ENCODE measurements at places on chromosomes 12 and 14.

- DNase-seq: no peak
These were observed 9.8 kb upstream of the SIX1 start for GRCh38 chr14:60658909-60659585.

DNA sequence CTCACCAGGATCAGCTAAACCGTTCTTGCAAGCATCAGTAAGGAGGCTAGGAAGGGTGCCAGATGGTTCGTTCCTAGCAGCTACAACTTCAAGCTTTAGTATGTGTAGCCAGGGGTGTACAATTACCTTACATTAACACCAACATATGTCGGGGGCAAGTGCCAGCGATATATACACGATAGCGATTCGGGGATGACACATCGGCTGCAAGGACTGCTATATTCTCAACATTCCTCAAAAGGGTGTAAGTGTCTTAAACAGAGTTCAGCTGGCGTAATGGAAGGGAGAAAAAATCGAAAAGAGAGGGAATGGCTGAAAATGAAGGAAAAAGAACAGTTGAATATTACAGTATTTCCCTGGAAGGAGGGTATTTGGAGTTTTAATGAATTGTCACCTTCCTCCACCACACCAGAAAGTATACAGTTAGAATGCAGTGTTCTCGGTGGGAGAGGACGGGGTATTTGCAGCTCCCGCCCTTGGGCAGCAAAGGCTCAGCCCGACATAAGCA, 545 bp downstream of the LIMA1 start:
- DNase-seq: no peak

DNA sequence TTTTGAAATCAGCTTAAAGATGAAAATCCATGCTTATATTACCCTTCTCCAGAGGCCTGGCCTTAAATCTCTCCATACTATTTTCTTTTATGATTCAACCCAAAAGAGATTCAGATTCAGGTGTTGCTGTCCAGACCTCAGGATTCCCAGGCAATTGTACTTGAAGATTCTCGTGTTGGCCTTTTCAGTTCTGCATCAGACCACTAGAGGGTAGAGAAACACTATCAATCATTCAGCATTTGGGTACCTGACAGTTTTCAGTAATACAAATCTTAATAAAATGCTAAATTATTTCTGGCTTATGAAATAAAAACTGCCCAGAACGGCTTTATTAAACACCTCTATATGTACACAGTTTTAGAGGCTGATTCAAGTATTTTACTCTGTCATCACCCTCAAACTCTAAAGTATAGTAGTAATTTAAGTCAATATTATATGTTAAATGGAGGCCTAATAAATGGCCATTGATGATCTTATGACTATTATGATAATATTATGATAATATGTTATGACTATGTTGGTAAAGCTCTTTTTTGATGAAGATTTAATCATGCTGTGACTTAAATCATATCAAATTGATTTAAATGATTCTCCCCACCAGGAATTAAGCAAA, 301.1 kb downstream of the DUSP6 start:
- DNase-seq: peak; percentile 40

DNA sequence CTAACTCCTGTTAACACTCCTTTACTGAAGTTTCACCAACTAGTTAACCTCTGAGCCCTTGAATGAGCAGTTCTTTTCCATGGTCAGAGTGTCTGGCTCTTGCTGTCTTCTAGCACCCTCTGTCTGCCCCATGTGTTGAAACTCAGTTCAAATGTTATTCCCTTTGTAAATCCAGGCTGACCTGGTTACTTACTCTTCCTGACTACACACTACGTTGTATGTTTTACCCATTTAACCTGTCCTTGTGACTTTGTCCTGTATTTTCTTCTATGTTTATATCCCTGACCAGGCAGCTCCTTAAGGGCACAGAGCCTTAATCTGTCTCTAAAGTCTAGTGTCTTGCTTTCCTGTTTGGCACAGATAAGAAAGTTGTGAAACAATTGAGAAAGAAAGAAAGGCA, 389.0 kb upstream of the RPL10L start:
- peak; percentile 2 for DNase-seq

- DNase-seq: no peak
These were observed 16.3 kb upstream of the BEGAIN start for GRCh38 chr14:100603341-100604120.

DNA sequence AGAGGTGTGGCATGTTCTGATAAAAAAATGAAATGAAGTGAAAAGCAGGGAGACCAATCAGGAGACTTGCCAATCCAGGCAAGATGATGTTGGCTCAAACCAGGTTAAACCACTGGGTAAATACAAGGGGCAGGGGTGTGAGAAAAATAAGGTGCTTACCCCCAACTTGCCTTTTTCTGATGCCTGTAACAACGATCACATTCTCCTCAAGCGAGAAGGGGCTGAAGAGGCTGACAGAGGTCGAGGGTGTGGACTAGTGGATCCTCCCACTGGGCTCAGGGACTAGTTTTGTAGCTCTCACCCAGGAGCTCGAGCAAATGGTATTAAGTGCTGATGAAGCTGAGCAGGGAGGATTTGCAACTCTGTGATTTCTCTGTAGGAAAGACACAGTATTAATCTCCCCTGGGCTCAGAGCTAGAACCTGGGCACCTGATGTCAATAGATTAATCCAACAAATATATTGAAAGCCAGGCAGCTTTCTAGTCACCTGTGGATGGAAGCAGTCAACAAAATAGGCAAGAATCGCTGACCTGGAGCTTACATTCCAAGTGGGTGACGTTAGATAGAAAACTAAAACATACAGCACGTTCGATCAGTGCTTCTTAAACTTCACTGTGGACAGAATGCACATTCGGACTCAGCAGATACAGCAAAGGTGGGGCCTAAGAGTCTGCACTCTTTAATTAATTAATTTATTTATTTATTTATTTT, 15.2 kb upstream of the EAPP start:
- DNase-seq: peak; percentile 30

- no peak for DNase-seq
These were observed 503 bp downstream of the HOXC12 start for GRCh38 chr12:53955036-53955775.

- peak; percentile 66 for DNase-seq
These were observed 44.7 kb downstream of the FERMT2 start for GRCh38 chr14:52906141-52906601.

DNA sequence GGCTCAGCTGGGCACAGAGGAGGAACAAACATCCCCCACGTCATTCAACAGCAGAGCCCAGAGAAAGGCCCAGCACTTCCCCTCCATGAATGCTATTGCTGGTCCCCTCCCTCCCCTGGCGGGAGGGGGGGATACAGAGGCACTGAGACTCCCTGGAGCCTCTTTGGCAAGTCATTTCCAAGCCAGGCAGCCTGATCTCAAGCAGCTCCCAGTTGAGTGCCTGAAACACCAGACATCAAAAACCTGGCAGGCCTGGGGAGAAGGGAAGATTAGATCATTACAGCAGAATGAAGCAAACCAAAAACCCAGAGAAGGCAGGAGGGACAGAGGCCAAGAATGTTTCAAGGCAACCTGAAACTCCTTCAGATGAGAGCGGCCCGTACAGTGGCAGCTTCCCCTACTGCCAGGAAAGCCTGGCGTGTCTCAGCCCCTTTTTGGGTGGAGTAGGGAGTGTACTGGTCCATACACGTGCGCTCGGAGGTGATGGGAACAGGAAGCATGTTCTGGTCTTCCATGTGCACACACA, 92.1 kb downstream of the LRRC74A start:
- no peak for DNase-seq

DNA sequence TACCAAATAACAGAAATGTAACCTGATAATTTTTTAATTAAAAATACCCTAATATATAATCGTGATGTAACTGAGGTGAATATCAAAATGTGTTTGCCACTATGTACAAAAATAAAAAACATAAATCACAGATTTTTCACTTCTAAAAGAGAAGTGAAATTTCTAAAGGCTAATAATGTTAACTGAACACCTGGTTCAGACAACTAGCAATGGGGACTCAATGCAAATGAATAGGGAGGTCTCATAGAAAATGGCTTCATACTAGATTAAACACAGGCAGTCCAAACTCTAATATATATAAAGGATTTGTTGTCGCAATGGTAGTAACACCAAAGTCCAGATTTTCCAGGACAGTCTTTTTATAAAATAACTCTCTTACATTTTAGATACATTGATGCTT, 365.4 kb upstream of the ATP2B1 start:
- DNase-seq: no peak

GRCh38 chr12:69689638-69690037, 9.5 kb downstream of the BEST3 start:
- DNase-seq: no peak

GRCh38 chr12:115396567-115396966, 712.6 kb upstream of the TBX3 start:
- no peak for DNase-seq

GRCh38 chr12:49348781-49349180, 2.1 kb downstream of the DNAJC22 start:
- no peak for DNase-seq

- DNase-seq: no peak
These were observed 99.0 kb downstream of the RTN1 start for GRCh38 chr14:59771577-59771976.

GRCh38 chr14:71324767-71325272, 417.6 kb downstream of the PCNX1 start:
- DNase-seq: no peak

DNA sequence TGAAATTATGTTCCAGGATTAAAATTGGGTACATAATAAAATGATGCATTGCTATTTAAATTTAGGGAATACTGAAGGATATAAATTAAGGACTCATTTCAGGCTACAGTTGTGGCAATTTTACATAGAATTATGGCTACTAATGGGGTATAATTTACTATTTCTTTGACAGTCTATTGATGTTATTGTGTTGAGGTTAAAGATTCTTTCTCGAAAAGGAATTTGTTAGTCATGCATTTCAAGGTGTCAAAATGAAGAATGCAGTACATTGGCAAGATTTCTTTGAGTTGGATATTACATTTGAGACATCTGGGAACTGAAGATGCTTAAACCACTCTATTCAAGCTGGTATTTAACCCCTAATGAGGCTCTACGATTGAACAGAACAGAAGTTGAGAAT, 28.3 kb downstream of the SLC5A8 start:
- DNase-seq: no peak

DNA sequence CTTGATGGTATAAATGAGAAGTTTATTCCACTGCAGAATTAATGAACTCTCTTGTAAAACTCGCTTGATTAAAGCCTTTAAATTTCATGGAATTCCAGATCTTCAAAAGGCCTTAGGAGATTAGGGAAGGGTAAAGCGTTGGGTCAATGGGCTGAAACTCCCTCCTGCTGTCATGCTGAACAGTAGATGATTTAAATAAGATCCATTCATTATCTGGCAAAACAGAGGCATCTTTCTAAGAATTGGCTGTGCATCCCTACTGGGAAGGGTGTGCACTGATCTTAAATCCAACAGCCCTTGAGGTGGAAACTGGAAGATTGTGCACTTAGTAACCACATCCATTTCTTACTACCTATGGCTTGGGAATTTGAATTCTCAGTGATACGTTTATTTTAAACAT, 56.0 kb downstream of the PLCZ1 start:
- DNase-seq: no peak

DNA sequence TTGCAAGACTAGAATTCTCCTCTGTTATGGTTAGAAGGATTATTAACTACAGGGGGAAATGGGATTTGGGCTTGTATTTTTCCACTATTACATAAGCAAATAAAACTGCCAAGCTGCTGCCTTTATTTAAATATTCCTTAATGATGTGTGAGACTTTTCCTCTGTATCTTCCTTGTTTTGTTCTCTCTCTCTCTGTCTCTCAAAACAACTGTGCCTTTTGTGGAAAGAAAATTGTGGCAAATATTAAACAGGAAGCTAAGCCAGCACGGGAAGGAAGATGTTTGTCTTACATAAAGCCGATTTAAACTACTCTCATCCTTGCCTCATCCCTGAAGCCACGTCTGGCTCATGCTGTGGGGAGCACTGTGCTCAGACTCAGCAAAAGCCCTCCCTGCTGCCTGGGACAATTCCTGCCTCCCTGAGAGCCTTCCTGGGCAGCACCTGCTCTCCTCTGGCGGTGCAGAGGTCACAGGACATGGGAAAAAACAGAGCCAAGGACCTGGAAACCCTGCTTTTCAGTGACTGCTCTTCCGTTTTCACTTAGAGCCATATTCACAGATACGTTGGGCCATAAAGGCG, 237.2 kb downstream of the SLC15A4 start:
- no peak for DNase-seq

- DNase-seq: no peak
These were observed 5.1 kb downstream of the ARL6IP4 start for GRCh38 chr12:122985338-122986257.

- no peak for DNase-seq
These were observed 101.8 kb downstream of the SCARB1 start for GRCh38 chr12:124761871-124762270.

- DNase-seq: no peak
These were observed 53.6 kb downstream of the LGMN start for GRCh38 chr14:92694807-92695206.

GRCh38 chr12:81541121-81541520, 218.0 kb downstream of the PPFIA2 start:
- no peak for DNase-seq

DNA sequence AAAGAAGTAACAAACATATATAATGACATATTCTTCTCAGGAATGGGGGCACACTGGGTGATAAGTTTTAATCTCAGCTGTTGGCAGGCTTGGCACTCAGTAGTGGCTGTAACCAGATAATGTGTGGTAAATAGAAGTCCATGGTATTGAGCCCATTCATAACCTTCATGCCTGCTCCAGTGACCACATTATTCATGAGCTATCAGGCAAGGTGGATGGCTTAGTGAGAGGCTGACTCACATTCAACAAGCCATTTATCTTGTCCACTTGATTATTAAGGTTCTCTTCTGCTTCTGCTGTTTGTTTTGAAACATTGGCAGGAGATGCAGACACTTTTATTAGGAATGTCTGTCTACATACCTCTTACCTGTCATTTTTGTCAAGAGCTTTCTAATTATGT, 950.4 kb upstream of the LRFN5 start:
- DNase-seq: peak; percentile 2

GRCh38 chr14:83053022-83053710, 1519.5 kb upstream of the SEL1L start:
- DNase-seq: no peak

- no peak for DNase-seq
These were observed 107.9 kb downstream of the SLC38A4 start for GRCh38 chr12:46717868-46718267.

DNA sequence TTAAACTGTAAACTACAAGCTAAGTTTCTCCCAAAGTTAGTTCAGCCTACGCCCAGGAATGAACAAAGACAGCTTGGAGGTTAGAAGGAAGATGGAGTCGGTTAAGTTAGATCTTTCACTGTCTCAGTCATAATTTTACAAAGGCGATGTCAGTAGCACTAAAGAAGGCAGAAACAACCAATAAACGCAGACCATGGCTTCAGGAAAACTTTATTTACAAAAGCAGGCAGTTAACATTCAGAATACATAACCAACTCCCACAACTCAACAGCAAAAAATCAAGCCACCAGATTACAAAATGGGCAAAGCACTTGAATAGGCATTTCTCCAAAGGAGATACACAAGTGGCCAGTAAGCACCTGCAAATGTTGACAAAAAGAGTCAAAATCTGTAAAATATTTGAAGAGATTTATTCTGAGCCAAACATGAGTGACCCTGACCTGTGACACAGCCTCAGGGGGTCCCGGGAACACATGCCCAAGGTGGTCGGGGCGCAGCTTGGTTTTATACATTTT, 8.8 kb upstream of the ULK1 start:
- DNase-seq: no peak

All from Caki2 (cell line).